ENCODE measurements at places on chromosomes 16 and 17. TPM values are rescaled to one million over a fixed set of nuclear protein-coding genes. Genes with fewer than 3 reads are reported as not detected.

Gene USH1G
- not detected for total RNA-seq

Gene PYDC1
- total RNA-seq: not detected

Gene NQO1
- total RNA-seq: 514 TPM

Gene TPSG1
- total RNA-seq: not detected

Gene THRA
- total RNA-seq: 28.8 TPM

Gene CCL13
- total RNA-seq: not detected

Gene SPNS2
- total RNA-seq: 0.66 TPM

Gene FBXO39
- total RNA-seq: 0.37 TPM

Gene GNAO1
- total RNA-seq: not detected

Gene TMEM220
- total RNA-seq: 5.1 TPM

Gene CTF1
- total RNA-seq: 0.92 TPM

Gene CA7
- not detected for total RNA-seq

Gene CPHXL
- not detected for total RNA-seq

Gene SLC38A8
- not detected for total RNA-seq

Gene CACNG5
- total RNA-seq: not detected

Gene MYH2
- not detected for total RNA-seq

Gene UMOD
- total RNA-seq: not detected

Gene MBTPS1
- 121 TPM for total RNA-seq

Gene ORMDL3
- 98.3 TPM for total RNA-seq

Gene TNP2
- total RNA-seq: under 0.01 TPM

All from aortic smooth muscle cell (primary cell).